ENCODE measurements at places on chromosomes 3 and 15.

DNA sequence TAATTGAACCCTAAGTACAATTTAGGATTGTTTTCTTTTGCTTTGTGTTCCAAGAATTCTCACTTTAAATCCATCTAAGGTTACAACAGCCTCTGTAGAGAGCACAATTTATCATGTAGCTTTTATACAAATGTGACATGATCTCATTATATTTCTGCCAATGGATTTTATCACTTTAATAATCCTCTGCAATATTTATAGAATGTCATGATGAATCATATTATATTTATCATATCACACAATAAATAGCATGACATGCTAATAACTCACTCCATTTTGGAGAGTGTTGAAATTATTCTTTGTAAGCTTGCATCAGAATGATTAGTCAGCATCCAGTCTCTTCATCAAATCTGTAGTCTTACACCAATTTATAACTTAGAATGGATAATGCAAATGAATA lies 280.6 kb upstream of the ZNF717 start:
- no peak for DNase-seq

DNA sequence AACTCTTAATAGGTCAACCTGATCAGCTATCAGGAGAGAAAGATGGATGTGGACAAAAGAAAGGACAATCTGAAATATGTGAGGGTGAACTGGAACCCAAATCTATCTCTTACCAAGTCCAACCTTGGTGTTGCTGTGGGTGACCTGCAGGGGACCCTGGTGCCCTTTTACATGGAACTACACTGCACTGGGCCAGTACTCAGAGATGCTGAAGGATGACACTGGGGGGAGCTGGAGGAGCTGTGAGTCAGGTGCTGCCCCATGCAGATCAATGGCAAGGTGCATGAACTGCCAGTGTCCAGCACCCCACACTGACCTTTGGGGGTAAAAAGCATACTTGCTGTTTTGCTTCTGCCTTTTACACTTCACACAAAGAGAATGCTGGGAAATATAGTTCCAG lies 55.6 kb upstream of the TBC1D5 start:
- no peak for DNase-seq

GRCh38 chr15:99845009-99845408 lies 111.8 kb upstream of the LYSMD4 start:
- DNase-seq: no peak

- DNase-seq: no peak
These were observed 36.7 kb upstream of the CTDSPL start for GRCh38 chr3:37824954-37825328.

GRCh38 chr15:38294126-38294525 lies 41.5 kb downstream of the SPRED1 start:
- no peak for DNase-seq

- peak; percentile 73 for DNase-seq
These were observed 32.4 kb upstream of the NMNAT3 start for GRCh38 chr3:139710212-139710611.

DNA sequence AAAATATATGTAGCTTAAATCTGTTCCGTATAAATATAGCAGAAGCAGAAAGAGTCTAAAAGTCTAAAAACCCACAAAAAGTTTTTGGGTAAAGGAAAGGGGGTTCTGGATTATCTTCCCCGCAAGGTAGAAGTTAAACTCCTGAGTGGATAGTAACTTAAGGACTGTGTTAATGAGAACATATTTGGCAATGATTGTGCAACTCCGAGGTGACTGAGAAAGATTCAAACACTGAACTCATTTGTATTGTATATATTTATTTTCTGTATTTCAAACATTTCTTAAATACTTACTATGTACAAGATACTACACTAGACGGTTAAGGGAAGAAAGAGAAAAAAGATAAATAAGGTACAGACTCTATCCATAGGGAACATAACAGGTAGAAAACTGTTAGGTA lies 72.7 kb upstream of the PPIB start:
- no peak for DNase-seq

DNA sequence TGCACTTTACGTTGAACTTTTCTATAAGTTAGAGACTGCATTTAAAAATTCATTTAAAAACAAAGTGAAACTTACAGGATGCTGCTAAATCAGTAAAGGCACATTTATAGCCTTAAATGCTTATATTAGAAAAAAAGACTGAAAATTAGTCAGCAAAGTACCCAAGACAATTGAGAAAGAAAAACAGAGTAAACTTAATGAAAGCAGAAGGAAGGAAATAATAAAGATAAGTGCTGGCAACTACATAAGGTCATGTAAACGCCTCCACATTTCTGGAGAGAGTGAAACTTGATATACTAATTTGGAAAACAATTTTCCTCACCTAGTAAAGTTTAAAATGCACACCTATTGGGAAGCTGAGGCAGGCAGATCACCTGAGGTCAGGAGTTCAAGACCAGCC lies 58.2 kb upstream of the ACAN start:
- no peak for DNase-seq

DNA sequence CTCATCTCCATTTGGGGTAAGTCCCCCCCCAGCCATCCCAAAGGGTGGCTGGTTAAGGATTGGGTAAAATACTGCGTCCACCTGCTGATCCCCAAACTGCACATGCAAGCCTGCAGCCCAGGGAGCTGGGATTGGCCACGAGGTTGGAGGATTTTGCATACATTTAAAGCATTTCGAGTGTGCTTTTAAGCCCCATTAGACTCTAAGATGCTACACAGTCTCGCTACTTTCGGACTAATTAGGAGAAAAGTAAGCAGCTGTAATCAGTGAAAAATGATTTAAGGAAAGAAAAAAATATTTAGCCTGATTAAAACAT lies 23.9 kb downstream of the SLC6A6 start:
- DNase-seq: no peak

DNA sequence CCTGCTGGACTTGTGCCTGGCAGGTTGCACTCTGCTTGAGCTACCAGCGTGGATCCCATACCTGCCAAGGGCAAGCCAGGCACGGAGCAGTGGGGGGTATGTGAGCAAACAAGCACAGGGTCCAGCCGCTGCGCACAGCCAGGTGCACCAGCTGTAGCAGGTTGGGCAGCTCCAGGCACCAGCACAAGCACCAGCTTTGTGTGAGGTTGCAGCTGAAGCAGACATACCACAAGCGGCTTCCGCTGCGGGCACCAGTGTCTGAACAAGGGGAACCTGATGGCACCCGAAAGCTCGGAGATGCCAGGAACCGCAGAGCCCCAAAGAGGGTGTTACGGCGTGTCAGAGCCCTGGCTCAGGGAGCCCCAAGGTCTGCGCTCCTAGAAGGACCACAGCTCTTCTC lies 472.7 kb upstream of the ARL6 start:
- peak; percentile 42 for DNase-seq

- no peak for DNase-seq
These were observed 26.2 kb downstream of the IDH3A start for GRCh38 chr15:78175330-78175729.

- no peak for DNase-seq
These were observed 42.1 kb downstream of the GOLGA6A start for GRCh38 chr15:74040109-74040850.

GRCh38 chr3:50139718-50140423 lies 15.3 kb upstream of the SEMA3F start:
- DNase-seq: no peak

DNA sequence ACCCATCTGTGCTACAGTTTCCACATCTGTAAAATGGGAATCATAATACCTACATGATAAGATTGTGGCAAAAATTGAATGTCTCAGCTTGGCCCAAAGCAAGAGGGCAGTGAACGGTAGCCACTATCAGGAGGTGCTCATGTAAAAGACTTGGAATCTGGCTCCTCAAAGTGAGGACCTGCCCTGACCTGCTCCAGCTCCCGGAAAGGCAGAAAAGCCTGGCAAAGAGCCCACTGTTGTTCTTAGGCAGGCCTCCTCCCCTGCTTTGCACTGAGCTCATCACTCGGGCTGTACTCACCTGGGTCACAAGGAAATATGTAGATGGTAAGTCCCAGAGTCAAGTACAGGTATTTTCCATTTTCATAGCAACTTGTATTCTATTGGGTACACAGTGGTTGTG lies 250.7 kb upstream of the TBL1XR1 start:
- no peak for DNase-seq

DNA sequence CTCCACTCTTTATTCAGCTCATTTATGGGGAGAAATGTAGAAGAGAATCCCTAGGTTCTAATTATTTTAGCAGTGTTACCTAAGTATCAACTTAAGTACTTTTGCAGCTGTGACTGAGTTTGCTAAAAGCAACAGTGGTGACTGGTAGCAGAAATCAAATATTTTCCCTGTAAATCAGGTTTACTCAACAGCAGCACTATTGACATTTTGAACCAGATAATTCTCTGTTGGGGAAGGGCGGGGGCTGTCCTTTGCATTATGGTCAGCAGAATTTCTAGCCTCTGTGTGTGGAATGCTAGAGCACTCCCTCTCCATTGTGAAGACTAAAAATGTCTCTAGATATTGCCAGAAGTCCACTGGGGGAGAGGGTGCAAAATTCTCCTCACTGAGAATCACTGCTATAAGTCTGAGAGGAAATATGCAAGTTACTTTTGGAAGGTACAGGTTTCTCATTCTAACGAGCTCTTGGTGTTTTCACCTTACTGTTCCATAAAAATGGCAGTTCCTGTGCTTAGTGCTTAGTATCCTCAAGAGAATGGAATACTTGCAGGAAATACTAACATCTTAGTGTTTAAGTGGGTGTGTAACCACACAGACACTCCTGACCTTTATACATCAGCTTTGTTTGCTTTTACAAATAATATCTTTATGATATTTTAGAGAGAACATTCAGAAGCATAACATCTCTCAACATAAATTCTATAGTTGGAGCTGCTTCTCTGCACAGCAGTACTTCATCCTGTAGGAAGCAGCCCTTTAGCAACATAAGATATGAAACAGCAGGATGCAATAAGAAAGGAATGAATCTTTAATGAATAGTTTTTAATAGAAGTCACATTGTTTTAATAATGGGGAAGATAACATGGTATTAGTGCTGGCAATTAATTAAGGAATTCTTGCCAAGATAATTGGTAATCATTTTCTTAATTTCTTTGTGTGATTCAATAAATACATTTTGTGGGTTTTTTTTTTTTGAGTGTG lies 246.5 kb upstream of the GOLIM4 start:
- DNase-seq: no peak

DNA sequence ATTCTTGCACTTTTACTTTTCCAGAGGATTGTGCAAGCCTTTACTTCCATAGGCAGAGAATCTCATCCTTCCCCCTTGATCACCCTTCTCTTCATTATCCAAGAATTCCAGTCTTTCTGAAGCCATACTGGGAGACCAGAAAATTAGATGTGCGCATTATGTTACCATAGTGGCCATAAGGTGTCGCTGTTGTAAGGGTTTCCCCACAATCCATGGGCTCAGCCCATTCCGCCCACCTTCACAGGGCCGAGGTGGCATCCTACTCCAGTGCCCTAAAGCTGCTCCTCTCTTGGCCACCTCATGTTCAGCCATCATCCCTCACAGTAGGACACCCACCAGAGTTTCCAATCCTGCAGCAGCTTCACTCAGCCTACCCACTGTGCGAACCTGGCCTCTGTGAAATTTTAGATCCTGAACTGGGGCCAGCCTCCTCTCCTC lies 35.0 kb downstream of the CTSH start:
- DNase-seq: no peak

- no peak for DNase-seq
These were observed 44.9 kb upstream of the PARP14 start for GRCh38 chr3:122635789-122636188.

- DNase-seq: no peak
These were observed 311.5 kb downstream of the SV2B start for GRCh38 chr15:91411586-91411985.

- no peak for DNase-seq
These were observed 29.6 kb upstream of the TLE3 start for GRCh38 chr15:70127288-70127746.

GRCh38 chr3:123258811-123259420 lies 57.2 kb downstream of the SEC22A start:
- DNase-seq: peak; percentile 7

DNA sequence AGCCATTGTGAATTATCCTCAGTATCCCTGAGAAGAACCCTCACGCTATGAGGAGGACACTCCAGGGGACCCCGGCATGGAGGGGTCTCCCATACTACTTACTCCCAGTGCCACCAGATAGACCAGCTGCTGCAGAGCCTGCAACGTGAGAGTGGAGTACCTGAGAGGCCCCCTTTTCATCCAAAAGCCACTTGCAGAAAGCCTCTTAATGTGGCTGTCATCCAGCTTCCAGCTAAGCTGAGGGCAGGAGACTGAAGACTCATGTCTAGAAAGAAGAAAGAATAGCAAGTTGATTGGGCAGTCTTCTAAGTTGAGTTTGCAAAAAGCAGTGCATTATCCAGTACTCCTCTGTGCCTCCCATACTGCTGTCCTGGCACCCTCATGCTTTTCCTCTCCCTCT lies 27.3 kb upstream of the MNS1 start:
- DNase-seq: no peak

GRCh38 chr3:127033786-127034185 lies 50.9 kb downstream of the PLXNA1 start:
- no peak for DNase-seq

DNA sequence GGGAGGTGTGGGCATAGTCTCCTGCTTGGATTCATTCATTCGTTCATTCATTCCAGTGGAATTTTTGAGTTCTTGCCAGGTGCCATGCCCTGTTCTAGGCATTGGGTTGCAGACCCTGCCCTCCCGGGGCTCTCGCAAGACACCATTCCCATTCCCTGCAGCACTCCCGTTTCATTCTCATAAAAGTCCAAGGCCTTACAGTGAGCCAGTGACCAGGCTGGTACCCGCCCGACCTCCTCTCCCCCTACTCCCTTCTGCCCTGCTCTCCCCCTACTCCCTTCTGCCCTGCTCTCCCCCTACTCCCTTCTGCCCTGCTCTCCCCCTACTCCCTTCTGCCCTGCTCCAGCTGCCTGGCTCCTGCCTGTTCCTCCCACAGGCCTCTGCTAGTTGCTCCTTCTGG lies 41.9 kb downstream of the AMOTL2 start:
- DNase-seq: no peak

- DNase-seq: peak; percentile 61
These were observed at the start of gene GDPGP1 for GRCh38 chr15:90234096-90234988. TSS of gene GDPGP1 (plus strand) at chr15:90234209. CDS start at chr15:90240909, 6,700 bp downstream.

DNA sequence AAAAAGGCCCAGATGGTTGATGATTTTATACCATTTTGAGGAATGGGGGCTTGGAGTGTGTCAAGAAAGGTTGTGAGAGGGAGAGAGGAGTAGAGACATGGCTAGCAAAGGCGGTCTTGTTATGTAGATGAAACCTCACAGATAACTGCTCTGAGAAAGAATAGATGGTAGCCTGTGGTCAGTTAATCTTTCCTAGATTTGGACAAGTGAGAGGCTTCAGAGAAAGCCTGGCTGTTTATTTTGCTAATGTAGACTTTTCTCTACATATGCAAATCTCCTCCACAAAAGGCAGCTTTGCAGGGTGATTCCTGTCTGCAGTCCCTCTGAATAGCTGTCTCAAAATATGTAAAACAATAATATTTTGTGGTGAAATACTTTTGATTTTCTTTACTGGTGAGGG lies 177.3 kb downstream of the OTOL1 start:
- DNase-seq: no peak

DNA sequence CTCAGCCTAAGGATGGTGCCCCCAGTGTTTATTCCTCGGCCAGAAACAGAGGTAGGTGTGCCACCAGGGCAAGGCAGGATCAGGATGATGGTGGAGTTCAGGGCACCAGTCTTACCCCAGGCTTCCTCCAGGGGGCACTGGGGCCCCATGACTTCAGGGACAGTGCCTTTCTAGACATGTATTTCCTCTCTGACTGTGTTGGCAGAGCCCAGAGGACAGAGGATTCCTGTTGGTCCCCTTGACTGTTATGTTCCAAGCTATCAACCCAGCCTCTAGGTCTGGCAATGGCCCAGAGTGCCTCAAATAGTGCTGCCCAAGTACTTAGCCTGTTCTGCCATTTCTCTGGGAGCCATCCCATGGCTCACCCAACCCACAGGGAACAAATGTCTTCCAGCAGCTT lies 2.8 kb downstream of the HEMK1 start:
- DNase-seq: no peak

- DNase-seq: no peak
These were observed 8.9 kb downstream of the GYG1 start for GRCh38 chr3:149000206-149000745.
